ENCODE measurements at places on chromosomes 7 and 10. TPM values are rescaled to one million over a fixed set of nuclear protein-coding genes. Genes with fewer than 3 reads are reported as not detected.

The SYT15B gene
- total RNA-seq, result 0.21 TPM

The SKIDA1 gene
- 1.5 TPM for total RNA-seq

The CBX3 gene
- total RNA-seq, result 104 TPM

The TMEM225B gene
- not detected for total RNA-seq

The CPED1 gene
- total RNA-seq, result 3.1 TPM

The GHRHR gene
- total RNA-seq, result not detected

The TMEM213 gene
- total RNA-seq, result not detected

The NUTM2A gene
- 4.9 TPM for total RNA-seq

The CYP2E1 gene
- 3.0 TPM for total RNA-seq

The FAM13C gene
- total RNA-seq, result 0.21 TPM

The SH2D4B gene
- not detected for total RNA-seq

The TTYH3 gene
- total RNA-seq, result 106 TPM

GRCh38 chr10:19971343-19972052 lies 155.3 kb downstream of the PLXDC2 start:
- DNase-seq, result no peak

DNA sequence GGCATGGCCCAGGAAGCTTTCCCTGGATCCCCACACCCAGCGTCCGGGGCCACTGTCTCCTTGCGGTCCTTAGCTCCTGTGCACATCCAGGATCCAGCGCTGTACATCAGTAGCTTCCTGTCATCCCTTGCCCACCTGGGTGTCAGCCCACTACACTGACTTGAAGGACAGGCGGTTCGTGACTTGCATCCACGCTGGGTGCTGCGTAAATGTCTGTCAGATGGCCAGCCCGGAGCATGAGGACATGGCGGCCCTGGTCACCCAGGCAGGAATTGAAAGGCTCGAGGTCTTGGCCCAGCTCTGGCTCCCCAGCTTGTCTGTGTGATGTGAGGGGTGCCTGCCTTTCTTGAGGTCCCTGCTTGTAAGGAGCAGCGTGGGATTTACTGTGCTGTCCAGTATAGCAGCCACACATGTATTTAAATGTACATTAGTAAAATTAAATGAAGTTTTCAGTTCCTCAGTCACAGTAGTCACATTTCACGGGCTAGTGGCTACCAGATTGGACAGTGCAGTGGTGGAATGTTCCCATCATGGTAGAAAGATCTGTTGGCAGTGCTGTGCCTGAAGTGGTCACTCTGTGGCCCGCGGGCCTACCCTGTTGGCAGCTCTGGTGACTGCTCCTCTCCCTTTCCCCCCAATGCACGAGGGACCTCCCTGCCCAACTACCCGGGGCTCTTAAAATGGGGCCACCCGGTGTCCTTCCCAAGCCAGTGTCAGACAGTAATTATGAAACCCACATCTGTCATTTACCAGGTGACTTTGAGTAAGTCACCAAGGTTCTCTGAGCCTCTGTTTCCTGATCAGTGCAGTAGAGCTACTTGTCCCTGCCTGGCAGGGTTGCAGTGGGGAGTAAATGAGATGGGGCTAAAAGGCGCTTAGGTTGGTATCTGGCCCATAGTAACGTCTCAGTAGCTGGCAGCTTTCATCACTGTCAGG lies 97.8 kb upstream of the PPIF start:
- no peak for DNase-seq

- no peak for DNase-seq
Observed at GRCh38 chr7:13794581-13794980, 194.9 kb downstream of the ETV1 start.

GRCh38 chr10:118952493-118953295 lies 76.8 kb upstream of the NANOS1 start:
- DNase-seq, result no peak

GRCh38 chr7:121163699-121164098 lies 165.1 kb upstream of the WNT16 start:
- no peak for DNase-seq

DNA sequence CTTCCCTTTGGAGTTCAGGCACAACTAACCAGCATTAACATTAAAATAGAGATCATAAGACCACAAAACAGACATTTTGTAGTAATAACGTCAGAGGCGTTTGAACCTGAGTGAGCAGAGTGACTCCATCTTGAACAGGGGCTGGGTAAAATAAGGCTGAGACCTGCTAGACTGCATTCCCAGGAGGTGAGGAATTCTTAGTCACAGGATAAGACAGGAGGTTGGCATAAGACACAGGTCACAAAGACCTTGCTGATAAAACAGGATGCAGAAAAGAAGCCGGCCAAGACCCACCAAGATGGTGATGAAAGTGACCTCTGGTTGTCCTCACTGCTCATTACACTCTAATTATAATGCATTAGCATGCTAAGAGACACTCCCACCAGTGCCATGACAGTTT lies 493.2 kb upstream of the AUTS2 start:
- no peak for DNase-seq

GRCh38 chr7:121544238-121544637 lies 148.1 kb upstream of the FAM3C start:
- no peak for DNase-seq

DNA sequence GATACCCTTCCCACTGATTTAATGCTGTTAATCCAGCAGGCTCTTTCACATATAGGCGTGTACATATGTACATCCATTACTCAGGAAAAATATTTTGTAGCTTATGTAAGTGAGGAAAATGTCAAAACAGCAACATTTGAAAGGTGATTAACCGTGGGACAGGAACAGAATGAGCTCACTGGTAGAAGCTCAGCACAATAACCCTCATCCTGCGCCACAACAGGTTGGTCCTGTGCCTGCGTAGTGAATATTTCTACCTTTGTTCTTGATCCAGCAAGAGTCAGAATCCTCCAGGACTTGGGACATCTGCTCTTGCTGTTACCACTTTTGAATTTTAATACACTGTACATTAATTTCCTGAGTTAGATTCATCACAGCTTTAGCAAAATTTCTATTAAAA lies 359.4 kb downstream of the THSD7A start:
- no peak for DNase-seq

DNA sequence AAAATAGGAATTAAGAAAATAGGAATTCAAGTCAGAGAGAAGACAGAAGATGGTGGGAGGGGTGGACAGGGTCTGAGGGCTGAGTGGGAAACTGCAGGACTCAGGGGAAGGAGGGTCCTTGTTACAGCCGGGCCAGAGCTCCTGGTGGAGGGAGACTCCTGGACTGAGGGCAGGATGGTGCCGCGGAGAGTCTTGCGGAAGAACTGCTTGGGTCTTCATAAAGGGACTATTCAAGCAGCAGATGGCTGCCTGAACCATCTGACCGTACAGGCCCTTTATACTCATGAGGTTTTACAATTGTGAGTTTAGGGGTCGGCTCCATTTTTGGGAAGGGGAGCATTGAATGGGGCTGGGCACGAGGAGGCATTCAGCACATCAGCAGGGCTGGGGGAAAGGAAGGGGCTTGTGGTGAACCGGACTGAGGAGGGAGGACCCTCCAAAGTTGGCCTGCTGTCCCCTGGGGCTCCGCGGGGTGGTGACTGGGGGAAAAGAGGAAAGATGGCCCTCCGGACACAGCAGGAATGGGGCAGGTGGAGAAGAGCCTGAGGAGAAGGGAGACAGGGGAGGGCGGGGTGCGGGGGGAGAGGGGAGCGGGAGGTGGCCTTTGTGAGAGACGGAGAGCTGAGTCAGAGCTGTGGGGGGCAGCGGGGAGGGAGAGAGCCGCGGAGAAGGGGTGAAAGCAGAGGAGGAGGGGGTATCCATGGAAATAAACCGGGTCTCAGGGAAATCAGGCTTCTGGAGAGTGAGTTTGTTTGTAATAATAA lies 1.5 kb downstream of the FAM131B start:
- DNase-seq, result no peak

GRCh38 chr7:43726466-43726865 lies 2.9 kb downstream of the COA1 start:
- DNase-seq, result no peak

DNA sequence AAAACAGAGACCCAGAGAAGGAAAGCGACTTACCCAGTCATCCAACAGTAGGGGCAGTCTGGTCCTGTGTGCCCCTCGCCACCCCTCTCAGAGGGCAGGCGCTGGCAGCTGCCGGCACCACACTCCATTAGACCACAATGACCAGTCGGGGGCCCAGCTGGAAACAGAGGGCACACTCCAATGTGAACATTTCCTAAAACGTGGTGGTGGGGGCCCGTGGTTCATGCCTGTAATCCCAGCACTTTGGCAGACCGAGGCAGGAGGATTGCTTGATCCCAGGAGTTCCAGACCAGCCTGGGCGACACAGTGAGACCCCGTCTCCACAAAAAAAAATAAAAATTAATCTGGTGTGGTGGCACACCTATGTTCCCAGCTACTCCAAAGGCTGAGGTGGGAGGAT lies 912 bp upstream of the OAT start:
- no peak for DNase-seq

DNA sequence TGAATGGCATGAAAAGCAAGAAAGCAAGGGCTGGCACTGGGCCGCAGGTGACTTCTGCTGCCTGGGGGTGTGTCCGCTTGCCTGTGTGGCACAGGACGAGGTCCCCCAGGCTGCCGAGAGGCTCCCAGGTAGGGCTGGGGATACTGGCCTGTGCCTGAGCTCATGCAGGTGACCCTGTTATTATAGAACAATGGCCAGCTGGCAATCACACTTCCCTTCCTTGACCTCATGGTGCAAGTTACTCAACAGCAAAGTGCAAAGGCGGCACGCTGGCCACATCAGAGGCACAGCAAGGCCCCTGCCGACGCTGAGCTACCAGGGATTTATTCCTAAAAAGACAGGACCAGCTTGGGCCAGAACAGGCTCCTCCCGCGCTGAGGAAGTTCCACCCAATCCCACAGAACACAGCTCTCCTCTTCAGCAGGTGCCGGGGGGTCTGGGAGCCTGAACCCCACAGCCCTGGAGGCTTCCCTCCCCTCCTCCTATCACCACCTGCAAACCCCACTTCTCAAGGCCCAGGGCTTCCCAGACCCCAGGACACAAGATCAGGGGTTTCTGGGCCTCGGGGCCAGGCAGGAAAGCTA lies 1.4 kb upstream of the ADAM8 start:
- DNase-seq, result no peak

- no peak for DNase-seq
Observed at GRCh38 chr7:3544202-3544601, 243.2 kb downstream of the SDK1 start.

DNA sequence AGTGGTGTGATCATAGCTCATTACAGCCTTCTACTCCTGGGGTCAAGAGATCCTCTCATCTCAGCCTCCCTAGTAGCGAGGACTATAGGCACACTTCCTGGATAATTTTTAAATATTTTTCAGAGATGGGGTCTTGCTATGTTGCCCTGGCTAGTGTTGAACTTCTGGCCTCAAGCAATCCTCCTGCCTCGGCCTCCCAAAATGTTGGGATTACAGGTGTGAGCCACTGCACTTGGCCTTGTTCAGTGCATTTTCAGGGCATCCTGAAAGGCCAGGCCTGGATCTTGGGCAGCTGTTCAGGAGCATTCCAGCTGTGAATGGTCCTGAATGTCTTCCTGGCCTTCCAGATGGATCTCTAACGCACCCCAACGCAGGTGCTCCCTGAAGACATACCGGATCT lies 95.7 kb downstream of the PFKFB3 start:
- DNase-seq, result no peak

GRCh38 chr10:85575441-85575840 lies 791.2 kb downstream of the GRID1 start:
- DNase-seq, result no peak

DNA sequence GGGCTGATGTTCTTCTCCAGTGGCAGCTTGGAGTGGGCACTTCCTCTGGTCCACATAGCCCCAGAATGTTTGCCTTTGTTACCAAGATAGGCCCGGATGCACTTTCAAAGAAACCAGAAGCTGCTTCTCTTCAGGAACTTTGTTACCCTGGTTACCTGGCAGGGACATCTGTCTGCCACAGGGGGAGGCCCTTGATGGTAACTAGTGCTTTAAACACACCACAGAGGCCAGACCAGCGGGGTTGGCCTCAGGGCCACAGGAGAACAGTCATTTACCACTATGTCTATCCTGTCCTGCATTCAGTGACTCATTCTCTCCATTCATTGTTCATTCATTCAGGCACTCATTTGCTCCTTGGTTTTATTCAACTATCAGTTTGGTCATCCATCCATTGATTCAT lies 11.9 kb upstream of the PLEKHA1 start:
- DNase-seq, result peak; percentile 42

- no peak for DNase-seq
Observed at GRCh38 chr10:107163076-107163855, 1.2 kb downstream of the SORCS1 start.

DNA sequence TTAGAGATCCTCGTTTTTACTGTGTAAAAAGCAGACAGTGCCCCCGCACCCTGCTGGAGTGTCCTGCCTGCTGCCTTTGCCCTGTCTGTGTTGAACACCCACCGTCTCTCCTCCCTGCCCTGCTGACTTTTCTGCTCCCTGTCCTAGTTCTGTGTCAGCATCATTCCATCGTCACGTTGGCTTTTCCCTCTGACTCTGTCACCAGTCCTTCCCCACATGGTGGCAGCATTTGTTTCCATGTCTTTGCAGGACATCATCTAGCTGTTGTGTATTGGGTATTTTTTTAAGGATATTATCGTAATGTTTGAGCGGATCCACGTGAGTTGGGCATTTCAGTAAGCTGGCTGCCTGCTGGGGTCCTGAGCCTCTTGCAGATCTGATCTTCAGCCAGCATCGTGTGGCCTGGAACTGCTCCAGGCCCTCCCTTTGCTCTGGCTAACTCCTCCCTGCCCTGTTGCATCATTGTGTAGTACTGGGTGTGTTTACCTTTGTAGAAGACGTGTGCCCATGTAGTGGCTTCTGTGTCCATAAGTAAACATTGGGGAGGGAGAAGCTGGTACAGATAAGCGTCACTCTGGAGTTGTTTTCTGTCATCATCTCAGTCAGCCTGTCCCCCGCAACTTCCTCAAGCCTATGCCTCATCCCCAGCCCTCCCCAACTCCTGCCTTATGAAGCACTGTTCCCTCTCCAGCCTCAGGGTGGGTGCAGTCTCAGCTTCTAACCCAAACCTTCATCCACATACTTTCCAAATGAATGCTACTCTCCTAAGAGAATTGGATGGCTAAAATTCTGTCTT lies 44.3 kb downstream of the TRRAP start:
- no peak for DNase-seq

- DNase-seq, result no peak
Observed at GRCh38 chr7:96676919-96677318, 32.7 kb downstream of the SEM1 start.

GRCh38 chr10:104089621-104090020 lies 3.9 kb upstream of the COL17A1 start:
- DNase-seq, result no peak

DNA sequence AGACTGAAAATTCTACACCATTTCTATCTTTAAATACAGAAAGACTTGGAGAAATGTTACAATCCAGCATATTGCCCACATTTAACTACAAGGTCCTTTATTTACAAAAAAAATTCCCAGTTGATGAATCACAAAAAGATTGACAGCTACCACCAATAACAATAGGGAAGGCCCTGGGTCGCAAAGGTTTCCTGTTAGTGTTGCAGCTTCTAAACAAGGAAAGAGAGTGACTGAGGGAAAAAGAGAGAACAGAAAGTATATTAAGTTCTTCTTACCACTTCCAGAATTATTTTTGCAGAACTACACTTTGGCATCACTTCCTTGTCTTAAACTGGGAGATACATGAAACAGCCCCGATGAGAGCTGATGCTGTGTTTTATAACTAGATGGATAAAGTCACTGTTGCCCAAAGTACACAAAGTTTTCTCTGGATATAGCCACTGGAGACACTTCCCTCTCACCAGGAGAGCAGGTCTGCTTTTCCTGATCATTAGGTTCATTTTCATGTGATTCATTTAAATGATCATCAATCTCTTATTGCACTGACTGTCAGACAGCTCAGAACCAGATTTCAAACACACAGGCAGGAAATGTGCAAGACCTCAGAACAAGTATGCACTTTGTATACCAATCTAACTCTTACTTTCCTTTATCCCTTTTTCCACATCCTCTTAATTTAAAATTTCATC lies 57.0 kb downstream of the SHTN1 start:
- DNase-seq, result peak; percentile 28

- no peak for DNase-seq
Observed at GRCh38 chr7:31335884-31336201, 4.7 kb downstream of the NEUROD6 start.
